ENCODE measurements at places on chromosomes 7 and 10.

DNA sequence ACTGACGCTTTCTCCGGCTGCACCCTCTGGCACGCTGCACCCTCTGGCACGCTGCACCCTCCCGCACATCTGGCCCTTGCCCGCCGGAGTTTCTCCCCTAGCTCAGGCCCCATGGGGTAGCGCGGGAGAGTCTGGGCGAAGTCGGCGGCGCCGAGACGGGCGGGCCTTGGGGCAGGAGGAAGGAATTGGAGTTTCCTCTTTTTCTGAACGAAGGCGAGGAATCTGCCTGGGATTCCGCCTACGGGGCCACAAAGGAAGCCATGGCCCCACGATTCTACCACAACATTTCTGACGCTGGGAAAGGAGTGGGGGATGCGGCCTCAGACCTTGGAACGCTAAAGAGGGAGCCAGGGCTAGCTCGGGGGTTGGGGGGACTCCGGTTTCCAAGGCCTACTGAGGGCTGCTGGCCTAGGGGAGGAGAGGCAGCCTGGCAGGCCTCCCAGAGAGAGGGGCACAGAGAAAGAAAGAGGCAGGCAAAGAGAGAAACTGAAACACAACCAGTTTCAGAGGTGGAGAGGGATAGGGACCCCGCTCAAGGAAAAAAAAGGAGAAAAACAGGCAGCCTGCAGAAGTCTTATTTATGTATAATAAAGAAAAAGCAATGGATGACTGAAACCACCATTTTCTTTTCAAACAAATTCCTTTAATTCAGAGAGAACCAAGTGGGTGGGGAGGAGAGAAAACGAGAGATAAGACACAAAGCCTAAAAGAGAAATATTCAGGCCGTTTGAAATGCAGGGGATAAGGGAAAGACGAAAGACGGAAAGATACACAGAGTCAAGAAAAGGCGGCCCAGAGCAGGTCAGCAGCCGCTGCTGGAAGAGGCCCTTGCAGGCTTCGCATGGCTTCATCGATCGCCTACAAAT is 4.3 kb downstream of the TLX1 start:
- DNase-seq = no peak
- H3K36me3 ChIP-seq = no peaks in the 10 kb centered on the region
- peaks cover 88% of the 10 kb centered on the region for H3K27me3 ChIP-seq
- no peak overlapping the region for H3K27ac ChIP-seq

- H3K36me3 ChIP-seq = no peaks in the 10 kb centered on the region
- DNase-seq = no peak
- H3K4me3 ChIP-seq = no peak overlapping the region
- H3K27me3 ChIP-seq = no peaks in the 10 kb centered on the region
Observed at GRCh38 chr10:15444105-15445005, 73.3 kb upstream of the FAM171A1 start.

- H3K36me3 ChIP-seq = no peaks in the 10 kb centered on the region
- no peaks in the 10 kb centered on the region for H3K27me3 ChIP-seq
- DNase-seq = no peak
- H3K4me1 ChIP-seq = no peaks in the 10 kb centered on the region
- no peak overlapping the region for H3K27ac ChIP-seq
- no peak overlapping the region for H3K4me3 ChIP-seq
Observed at GRCh38 chr7:27329909-27330308, 87.3 kb downstream of the EVX1 start.

DNA sequence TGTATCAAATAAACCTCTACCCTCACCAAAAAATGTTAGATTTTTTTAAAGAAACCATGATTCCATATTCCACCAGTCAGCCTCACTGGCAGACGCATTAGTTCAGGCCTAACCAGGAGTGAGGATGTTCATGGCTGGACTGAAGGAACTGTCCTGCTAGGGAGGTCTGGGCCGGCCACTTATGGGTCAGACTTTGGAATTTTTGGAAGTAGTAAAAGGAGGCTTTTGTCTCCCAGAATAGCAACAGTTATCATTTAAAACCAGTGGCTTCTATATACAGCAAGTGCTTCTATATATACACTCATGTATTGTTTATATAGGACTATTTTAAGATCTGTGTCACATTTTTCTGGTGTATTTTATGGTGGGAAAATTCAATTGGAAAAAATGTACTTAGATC is 120.5 kb downstream of the CNNM2 start:
- peaks cover 4% of the 10 kb centered on the region for H3K4me1 ChIP-seq
- no peaks in the 10 kb centered on the region for H3K27me3 ChIP-seq
- no peak for DNase-seq
- H3K36me3 ChIP-seq = no peaks in the 10 kb centered on the region

DNA sequence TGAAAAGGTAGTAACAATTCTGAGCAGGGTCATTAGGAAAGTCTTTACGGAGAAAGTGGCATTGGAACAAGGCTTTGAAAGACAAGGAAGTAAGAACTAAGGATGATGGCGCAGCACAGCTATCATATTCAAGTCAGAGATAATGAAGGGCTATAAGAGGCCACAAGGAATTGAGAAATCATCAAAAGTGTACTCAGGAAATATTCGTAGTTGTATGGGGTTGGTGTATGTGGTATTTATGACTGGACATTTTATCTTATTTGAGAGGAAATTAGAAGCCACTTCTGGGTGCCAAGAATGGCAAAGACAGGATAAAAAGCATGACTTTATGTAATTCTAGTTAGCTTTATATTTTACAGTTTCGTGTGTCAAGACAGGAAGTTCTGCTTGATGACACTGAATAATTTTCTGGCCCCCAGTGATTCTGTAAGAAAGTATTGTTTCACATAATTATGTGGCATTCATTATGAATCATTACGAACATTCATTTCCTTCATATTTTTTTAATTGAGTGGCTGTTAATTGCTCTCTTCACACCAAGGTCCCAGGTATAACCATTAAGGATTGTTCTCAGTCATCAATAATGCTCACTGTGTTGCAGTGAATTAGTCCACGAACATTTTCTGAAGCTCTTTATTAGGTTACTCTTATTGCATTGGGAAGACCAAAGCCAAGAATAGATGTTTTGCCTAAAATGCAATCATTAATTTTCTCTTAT is 244.3 kb downstream of the PHF14 start:
- H3K27ac ChIP-seq = no peak overlapping the region
- no peaks in the 10 kb centered on the region for H3K4me1 ChIP-seq
- no peaks in the 10 kb centered on the region for H3K27me3 ChIP-seq
- no peak for DNase-seq

- H3K4me1 ChIP-seq = no peaks in the 10 kb centered on the region
- no peak overlapping the region for H3K4me3 ChIP-seq
- no peak overlapping the region for H3K27ac ChIP-seq
- no peaks in the 10 kb centered on the region for H3K36me3 ChIP-seq
Observed at GRCh38 chr10:65765006-65765541, 1160.8 kb upstream of the LRRTM3 start.

GRCh38 chr10:121702351-121703320 is 104.4 kb upstream of the FGFR2 start:
- no peak overlapping the region for H3K27ac ChIP-seq
- no peaks in the 10 kb centered on the region for H3K27me3 ChIP-seq
- no peak for DNase-seq
- no peaks in the 10 kb centered on the region for H3K36me3 ChIP-seq

- no peak overlapping the region for H3K27ac ChIP-seq
- no peak for DNase-seq
- H3K4me3 ChIP-seq = no peak overlapping the region
- no peaks in the 10 kb centered on the region for H3K27me3 ChIP-seq
- H3K4me1 ChIP-seq = no peaks in the 10 kb centered on the region
Observed at GRCh38 chr10:50575477-50576244, 48.1 kb downstream of the SGMS1 start.

DNA sequence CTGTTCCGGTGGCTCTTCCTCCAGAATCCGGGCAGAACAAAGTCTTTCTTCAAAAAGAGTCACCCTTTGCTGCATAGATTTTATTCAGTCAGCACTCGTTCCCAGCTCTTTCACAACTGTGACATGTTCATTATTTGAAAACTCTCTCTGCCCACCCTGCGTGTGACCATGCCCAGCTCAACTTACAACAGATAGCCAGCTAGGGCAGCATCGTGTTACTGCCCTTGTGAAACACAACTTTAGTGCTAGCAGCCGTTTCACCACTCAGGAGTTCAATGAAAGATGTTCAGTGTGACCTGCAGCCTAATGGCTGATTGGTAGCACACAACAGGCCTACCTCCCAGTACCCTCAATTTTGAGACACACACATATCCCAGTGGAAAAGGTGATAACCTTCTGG is 57.9 kb downstream of the ZNF438 start:
- H3K36me3 ChIP-seq = peaks cover under 1% of the 10 kb centered on the region
- H3K4me1 ChIP-seq = no peaks in the 10 kb centered on the region
- no peak for DNase-seq
- no peaks in the 10 kb centered on the region for H3K27me3 ChIP-seq
- H3K27ac ChIP-seq = no peak overlapping the region

DNA sequence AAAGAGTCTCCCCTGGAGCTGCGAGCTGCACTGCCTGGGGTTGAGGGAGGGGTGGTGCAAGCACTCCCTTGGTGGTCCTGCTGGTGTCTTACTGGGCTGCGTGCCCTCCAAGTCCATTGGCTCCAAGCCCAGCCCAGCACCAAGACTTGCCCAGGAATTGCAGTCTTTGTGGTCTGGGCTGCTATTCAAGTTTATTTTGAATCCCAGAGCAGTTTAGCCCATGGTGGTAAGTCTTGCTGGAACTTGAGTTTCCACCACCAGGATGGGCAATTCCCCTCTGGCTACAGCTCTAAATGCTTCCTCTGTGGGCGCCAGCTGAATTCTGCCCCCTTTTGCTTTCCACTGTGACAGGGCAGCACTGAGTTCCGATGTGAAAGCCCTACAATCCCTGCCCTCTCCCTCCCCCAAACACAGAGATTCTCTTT is 25.1 kb downstream of the GALNT11 start:
- H3K4me1 ChIP-seq = peaks cover 16% of the 10 kb centered on the region
- H3K36me3 ChIP-seq = no peaks in the 10 kb centered on the region
- DNase-seq = no peak
- H3K4me3 ChIP-seq = no peak overlapping the region
- H3K27me3 ChIP-seq = no peaks in the 10 kb centered on the region
- H3K27ac ChIP-seq = no peak overlapping the region

GRCh38 chr10:102643336-102644065 is 778 bp upstream of the TRIM8 start:
- DNase-seq = no peak
- H3K4me3 ChIP-seq = peak overlapping the region; percentile 91
- peaks cover 25% of the 10 kb centered on the region for H3K4me1 ChIP-seq
- H3K27me3 ChIP-seq = no peaks in the 10 kb centered on the region
- H3K36me3 ChIP-seq = no peaks in the 10 kb centered on the region

- no peaks in the 10 kb centered on the region for H3K27me3 ChIP-seq
- no peak for DNase-seq
- H3K4me1 ChIP-seq = peaks cover 19% of the 10 kb centered on the region
Observed at GRCh38 chr7:143331179-143331801, 15.4 kb downstream of the CLCN1 start.
